ENCODE measurements at places on chromosomes 6 and 20. TPM values are rescaled to one million over a fixed set of nuclear protein-coding genes. Genes with fewer than 3 reads are reported as not detected.

WDR46 gene
- total RNA-seq: 53.1 TPM

PCMT1 gene
- total RNA-seq: 121 TPM

KIF13A gene
- 33.5 TPM for total RNA-seq

PRR18 gene
- not detected for total RNA-seq

MCM3 gene
- total RNA-seq: 16.3 TPM

GRCh38 chr6:1739680-1740079 is 130.0 kb downstream of the FOXC1 start:
- no peaks in the 10 kb centered on the region for H3K36me3 ChIP-seq
- no peak overlapping the region for H3K4me3 ChIP-seq
- no peaks in the 10 kb centered on the region for H3K4me1 ChIP-seq
- no peaks in the 10 kb centered on the region for H3K27me3 ChIP-seq
- no peak for DNase-seq

GRCh38 chr6:131867744-131868143 is 59.9 kb downstream of the ENPP1 start:
- no peak for DNase-seq
- H3K4me3 ChIP-seq: no peak overlapping the region
- H3K27ac ChIP-seq: no peak overlapping the region
- H3K4me1 ChIP-seq: peaks cover 7% of the 10 kb centered on the region
- no peaks in the 10 kb centered on the region for H3K27me3 ChIP-seq

GRCh38 chr6:154847318-154847717 is 114.1 kb downstream of the SCAF8 start:
- no peak overlapping the region for H3K4me3 ChIP-seq
- H3K36me3 ChIP-seq: peaks cover 27% of the 10 kb centered on the region
- DNase-seq: no peak
- peaks cover 5% of the 10 kb centered on the region for H3K4me1 ChIP-seq

DNA sequence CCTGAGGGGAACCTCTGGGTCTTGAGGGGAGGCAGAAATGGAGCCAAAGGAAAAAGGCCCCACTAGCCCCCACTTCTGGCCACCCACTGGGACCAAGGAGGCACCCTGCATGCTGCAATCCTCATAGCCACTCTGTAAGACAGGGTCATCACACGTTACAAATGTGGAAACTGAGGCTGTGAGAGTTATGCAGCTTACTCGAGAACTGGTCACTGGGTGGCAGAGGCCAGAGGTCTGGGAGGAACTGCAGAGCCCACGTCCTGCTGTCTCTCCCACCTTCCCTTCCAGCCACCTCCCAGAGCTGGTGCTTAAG is 18.1 kb downstream of the LEMD2 start:
- no peaks in the 10 kb centered on the region for H3K27me3 ChIP-seq
- no peak overlapping the region for H3K27ac ChIP-seq
- no peaks in the 10 kb centered on the region for H3K4me1 ChIP-seq
- no peak for DNase-seq
- H3K36me3 ChIP-seq: peaks cover 20% of the 10 kb centered on the region
- H3K4me3 ChIP-seq: no peak overlapping the region

- H3K4me3 ChIP-seq: no peak overlapping the region
- H3K27me3 ChIP-seq: peaks cover 10% of the 10 kb centered on the region
- no peak overlapping the region for H3K27ac ChIP-seq
- DNase-seq: no peak
- no peaks in the 10 kb centered on the region for H3K36me3 ChIP-seq
- H3K4me1 ChIP-seq: no peaks in the 10 kb centered on the region
These were observed 71.7 kb upstream of the SMLR1 start for GRCh38 chr6:130755368-130756034.

DNA sequence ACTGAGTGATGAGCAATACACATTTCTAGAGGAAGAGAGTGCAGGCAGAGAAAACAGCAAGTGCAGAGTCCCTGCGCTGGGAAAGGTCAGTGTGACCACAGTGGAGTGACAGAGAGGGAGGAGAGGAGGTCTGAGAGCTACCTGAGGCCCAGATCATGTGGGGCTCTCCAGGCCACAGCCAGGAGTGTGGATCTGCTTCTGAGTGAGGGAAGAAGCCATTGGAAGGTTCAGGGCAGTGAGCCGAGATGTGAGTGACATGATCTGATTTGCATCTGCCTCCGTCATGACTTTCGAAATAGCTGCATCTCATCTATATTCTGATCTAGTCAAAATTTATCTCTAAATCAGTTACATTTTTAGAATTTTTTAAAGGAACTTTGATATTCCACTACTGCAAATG is 367.1 kb downstream of the PREX1 start:
- no peak overlapping the region for H3K4me3 ChIP-seq

Measured in MCF 10A (cell line).